WTC11 (cell line): ENCODE measurements at places on chromosomes 1 and 21.
A peak's percentile ranks its signal among the peaks of the same experiment; 100 is the strongest.

DNA sequence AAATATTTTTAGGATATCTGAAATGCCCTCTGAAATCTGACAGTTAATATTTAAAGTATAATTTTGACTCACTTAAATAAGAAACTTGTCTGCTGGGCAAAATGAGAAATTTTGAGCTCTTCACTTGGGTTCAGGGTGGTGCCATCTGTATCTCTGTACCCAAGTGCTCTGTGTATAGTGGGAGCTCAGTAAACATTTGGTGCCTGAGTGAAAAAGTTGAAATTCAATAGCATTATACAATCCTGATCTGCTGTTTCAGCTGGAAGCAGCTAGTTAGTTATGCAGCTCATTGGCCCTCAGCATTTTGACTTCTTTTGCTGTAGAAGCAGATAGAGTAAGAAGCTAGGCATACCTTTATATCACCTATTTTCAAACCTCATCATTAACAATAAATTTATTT, 73.3 kb downstream of the RPE65 start:
- H3K27me3 ChIP-seq, result no peaks in the 10 kb centered on the region
- no peak for DNase-seq
- H3K27ac ChIP-seq, result no peak overlapping the region
- H3K36me3 ChIP-seq, result no peaks in the 10 kb centered on the region
- peaks cover 3% of the 10 kb centered on the region; the same call in 1 of the 2 replicates for H3K4me1 ChIP-seq
- no peak overlapping the region for H3K4me3 ChIP-seq

- H3K27ac ChIP-seq, result no peak overlapping the region
- H3K27me3 ChIP-seq, result no peaks in the 10 kb centered on the region
- no peak for DNase-seq
- peaks cover 39% of the 10 kb centered on the region for H3K4me1 ChIP-seq
- peaks cover 16% of the 10 kb centered on the region for H3K36me3 ChIP-seq
These were observed 44.8 kb upstream of the PRDX6 start for GRCh38 chr1:173432331-173432730.

- H3K27ac ChIP-seq, result no peak overlapping the region
- H3K4me1 ChIP-seq, result no peaks in the 10 kb centered on the region
- DNase-seq, result no peak
- H3K27me3 ChIP-seq, result no peaks in the 10 kb centered on the region; the same call in 1 of the 2 replicates
- H3K36me3 ChIP-seq, result no peaks in the 10 kb centered on the region
These were observed 666.7 kb upstream of the ADAMTS5 start for GRCh38 chr21:27633631-27634030.

DNA sequence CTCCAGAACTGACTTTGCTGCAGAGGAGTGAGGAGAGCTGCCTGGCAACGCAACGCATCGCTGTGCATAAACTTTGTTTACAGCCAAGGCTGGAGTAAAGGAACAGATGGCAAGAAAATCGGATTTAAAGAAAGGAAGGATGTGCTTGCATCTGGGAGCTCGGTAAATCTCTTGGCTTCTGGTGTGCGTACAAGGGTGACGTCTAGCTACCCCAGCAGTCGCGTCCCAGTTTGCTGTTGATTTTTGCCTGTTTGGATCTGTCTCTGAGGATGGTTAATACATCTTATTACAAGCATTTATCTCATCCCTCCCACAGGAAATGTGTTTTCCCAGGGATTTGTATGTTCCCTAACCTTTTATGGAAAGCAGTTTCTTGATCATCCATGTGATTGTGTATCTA, 73.3 kb upstream of the RALGPS2 start:
- H3K4me1 ChIP-seq, result peaks cover 2% of the 10 kb centered on the region; the same call in 1 of the 2 replicates
- H3K27me3 ChIP-seq, result no peaks in the 10 kb centered on the region
- no peaks in the 10 kb centered on the region for H3K36me3 ChIP-seq
- H3K4me3 ChIP-seq, result no peak overlapping the region
- no peak for DNase-seq

DNA sequence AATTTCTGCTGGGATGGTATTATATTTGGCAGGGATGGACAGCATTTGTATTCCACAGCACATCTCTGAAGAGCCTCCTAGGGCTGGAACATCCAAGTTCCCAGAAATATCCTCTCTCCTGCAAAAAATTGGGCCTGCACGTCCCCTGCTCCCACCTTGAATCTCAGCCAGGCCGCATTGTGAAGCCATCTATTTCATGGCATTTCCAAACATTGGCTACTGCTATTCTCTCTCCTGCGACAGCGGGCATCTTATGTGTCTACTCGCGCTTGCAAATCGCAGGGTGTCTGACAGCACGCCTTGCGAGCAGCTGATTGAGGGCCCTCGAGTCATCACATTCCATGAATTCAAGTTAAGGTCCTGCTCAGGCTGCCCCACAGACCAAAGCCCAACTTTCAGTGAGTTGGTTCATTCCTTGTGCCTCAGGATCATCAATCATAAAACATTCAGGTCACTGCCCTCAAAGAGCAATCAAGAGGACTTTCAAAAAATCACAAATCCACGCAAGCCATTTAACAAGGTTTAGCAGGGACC, 15.8 kb downstream of the RGS8 start:
- no peak overlapping the region for H3K27ac ChIP-seq
- peaks cover 23% of the 10 kb centered on the region for H3K27me3 ChIP-seq
- no peak overlapping the region for H3K4me3 ChIP-seq
- no peak for DNase-seq
- peaks cover 71% of the 10 kb centered on the region for H3K4me1 ChIP-seq
- H3K36me3 ChIP-seq, result no peaks in the 10 kb centered on the region

- peaks cover 3% of the 10 kb centered on the region; the same call in 1 of the 2 replicates for H3K36me3 ChIP-seq
- DNase-seq, result no peak
These were observed 2.5 kb upstream of the COG2 start for GRCh38 chr1:230639714-230640209.

DNA sequence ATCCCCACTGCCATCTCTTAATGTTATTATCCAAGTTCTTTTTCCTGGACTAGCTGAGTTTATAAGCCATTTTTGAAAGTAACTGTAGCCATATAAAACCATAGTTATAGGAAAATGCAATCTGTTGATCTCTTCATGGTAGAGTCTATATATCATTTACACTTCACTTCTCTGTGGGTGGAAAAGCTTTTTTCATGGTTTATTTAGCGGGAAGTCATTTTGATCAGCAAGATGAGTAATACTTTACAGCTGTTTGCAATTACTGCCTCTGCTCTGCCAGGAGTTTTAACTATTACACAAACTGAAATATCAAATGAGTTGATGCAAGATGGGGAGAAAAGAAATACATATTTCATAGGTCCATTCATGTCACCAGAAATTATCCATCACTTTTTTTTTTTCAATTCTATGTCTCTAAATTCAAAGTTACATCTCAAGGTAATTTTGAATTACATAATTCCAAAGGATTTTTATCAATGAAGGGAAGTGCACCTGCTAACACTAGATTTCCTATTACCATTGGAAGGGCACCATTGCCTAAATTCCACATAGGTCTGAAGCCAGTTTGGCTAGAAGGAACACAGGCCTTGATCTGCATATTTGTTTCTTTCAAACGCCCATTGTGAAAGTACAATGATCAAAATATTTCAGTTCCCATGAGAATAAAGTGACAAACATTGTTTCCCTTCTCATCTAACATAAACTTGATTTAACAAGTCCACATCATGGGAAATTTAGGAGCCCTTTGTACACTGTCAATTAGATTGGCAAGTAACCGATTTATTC, 296.7 kb downstream of the ZNF326 start:
- no peak overlapping the region for H3K4me3 ChIP-seq
- H3K27ac ChIP-seq, result no peak overlapping the region
- DNase-seq, result no peak
- no peaks in the 10 kb centered on the region for H3K27me3 ChIP-seq
- no peaks in the 10 kb centered on the region for H3K36me3 ChIP-seq
- H3K4me1 ChIP-seq, result no peaks in the 10 kb centered on the region

GRCh38 chr1:214569357-214570004, 18.1 kb upstream of the PTPN14 start:
- no peaks in the 10 kb centered on the region for H3K27me3 ChIP-seq
- no peaks in the 10 kb centered on the region for H3K36me3 ChIP-seq
- H3K4me1 ChIP-seq, result no peaks in the 10 kb centered on the region

DNA sequence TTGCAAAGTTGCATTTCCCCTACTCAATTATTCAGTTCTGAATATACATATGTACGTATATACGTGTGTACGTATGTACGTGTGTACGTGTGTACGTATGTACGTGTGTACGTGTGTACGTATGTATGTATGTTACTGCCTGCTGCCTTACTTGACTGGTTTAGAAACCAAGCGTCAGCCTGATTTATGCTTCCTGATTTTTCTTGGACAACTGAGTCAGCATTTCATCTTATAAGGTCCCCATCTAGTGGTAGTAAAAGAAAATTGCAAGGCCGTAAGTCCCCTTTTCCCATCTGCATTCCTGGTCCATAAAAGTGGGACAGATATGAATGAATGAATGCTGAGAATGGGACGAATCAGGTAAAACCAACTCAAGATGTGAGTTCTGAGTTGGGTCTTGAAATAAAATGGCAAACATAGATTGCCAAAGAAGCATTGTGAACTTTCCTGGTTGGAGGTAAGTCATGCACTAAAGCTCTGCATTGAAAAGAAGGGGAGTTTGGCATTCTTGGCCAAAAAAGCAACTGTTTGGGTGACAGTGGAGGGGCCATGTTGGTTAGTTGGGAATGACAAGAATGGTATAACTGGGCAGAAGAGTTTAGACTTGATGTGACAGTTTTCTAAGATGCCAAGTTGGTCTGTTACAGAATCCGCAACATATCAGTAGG, 76.4 kb upstream of the DNAH14 start:
- no peaks in the 10 kb centered on the region; the same call in 1 of the 2 replicates for H3K27me3 ChIP-seq
- no peak overlapping the region for H3K4me3 ChIP-seq
- no peak for DNase-seq
- H3K27ac ChIP-seq, result no peak overlapping the region
- peaks cover 8% of the 10 kb centered on the region for H3K36me3 ChIP-seq

DNA sequence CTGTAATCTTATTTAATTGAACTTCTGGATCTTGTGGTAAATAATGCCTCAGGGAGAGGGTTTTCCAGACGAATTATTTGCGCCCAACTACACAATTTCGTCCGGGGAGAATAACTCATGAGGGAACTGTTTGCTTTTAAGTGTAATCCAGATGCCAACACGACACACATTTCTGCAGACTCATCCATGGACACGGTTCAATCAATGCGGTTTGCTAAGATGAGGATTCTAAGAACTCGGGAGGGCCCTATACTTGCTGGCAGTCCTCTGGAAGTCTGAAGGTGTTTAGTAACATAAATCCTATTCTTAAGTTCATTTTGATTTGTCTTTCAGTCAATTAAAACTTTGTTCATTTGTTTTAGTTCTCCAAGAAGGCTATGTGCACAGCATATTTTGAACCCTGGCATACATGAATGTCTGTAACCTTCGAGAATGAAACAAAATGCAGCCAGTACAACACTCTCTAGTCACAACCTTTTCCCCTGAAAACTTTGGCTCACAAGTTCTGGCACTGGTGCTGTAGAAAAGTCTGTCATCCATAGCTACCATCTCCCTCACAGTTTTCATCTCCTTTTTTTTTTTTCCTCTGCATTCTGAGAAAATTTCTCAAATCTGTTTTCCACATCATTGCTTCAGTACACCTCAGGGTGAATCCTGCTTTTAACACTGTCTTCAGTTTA, 38.8 kb downstream of the DIPK1A start:
- H3K36me3 ChIP-seq, result 0 out of 2 replicates have a peak, but pooled peaks cover 4% of the 10 kb centered on the region
- DNase-seq, result no peak
- no peak overlapping the region for H3K27ac ChIP-seq
- no peaks in the 10 kb centered on the region; the same call in 1 of the 2 replicates for H3K27me3 ChIP-seq

- H3K36me3 ChIP-seq, result no peaks in the 10 kb centered on the region
- no peak overlapping the region for H3K27ac ChIP-seq
- H3K27me3 ChIP-seq, result no peaks in the 10 kb centered on the region
- H3K4me3 ChIP-seq, result no peak overlapping the region
- no peaks in the 10 kb centered on the region; the same call in 1 of the 2 replicates for H3K4me1 ChIP-seq
These were observed 145.0 kb upstream of the ZC3H11B start for GRCh38 chr1:219757890-219758289.

- H3K36me3 ChIP-seq, result no peaks in the 10 kb centered on the region
- DNase-seq, result no peak
- H3K27ac ChIP-seq, result no peak overlapping the region
These were observed 47.1 kb upstream of the NEK2 start for GRCh38 chr1:211722277-211723175.

- H3K27me3 ChIP-seq, result no peaks in the 10 kb centered on the region; the same call in 1 of the 2 replicates
- DNase-seq, result no peak
- no peaks in the 10 kb centered on the region; the same call in 1 of the 2 replicates for H3K36me3 ChIP-seq
- H3K4me3 ChIP-seq, result no peak overlapping the region
These were observed 5.3 kb upstream of the ERG start for GRCh38 chr21:38503583-38503982.

- DNase-seq, result no peak
- no peaks in the 10 kb centered on the region for H3K36me3 ChIP-seq
- no peak overlapping the region for H3K4me3 ChIP-seq
- H3K4me1 ChIP-seq, result peaks cover 8% of the 10 kb centered on the region
These were observed 108.5 kb downstream of the NIBAN1 start for GRCh38 chr1:184865831-184866230.

DNA sequence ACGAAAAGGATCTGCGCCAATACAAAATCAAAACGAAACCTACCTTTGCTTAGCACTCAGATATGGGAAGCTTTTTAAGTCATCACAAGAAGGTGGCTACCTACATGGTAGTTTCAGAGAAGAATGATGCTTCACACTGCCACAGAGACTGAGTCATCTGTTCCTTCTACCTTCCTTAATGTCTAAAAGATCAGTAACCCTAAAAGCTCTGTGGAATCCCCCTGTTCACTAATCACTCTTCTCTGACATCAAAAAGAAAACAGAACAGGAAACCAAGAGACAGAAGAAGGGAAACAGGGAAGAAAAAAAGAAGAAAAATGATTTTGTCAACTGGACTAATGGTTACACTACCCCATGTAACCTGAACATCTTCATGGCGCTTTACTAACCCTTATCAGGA, 177.2 kb downstream of the SMYD3 start:
- H3K36me3 ChIP-seq, result peaks cover 5% of the 10 kb centered on the region; the same call in 1 of the 2 replicates
- H3K27me3 ChIP-seq, result no peaks in the 10 kb centered on the region
- no peaks in the 10 kb centered on the region for H3K4me1 ChIP-seq
- H3K27ac ChIP-seq, result no peak overlapping the region

DNA sequence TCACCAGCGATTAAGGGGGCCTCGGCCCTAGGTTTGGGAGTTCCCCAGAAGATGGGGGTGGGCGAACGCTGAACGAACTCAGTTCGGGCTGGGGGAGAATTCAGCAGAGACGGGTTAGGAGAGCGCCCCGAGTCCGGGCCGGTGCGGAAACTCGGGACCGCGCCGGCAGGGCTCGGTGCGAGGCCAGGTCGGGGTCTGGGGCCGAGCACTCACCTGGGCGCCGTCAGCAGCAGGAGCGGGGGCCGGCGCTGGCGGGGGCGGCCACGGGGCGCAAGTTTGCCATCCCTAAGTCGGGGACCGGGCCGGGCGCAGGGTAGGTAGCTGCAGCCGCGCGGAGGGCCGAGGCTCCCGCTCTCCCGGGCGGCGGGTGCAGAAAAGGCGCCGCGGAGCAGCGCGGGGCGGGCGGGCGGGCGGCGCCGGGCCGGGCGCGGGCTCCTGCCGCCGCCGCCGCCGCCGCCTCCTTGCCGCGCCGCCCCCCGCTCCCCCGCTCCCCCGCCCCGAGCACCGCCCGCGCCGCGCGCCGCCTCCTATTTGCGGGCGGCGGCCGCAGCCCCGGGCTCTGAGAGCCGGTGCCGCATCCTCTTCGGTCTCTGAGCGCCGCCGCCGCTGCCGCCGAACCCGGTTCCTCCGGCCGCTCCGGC, 349 bp downstream of the ADGRB2 start:
- peak overlapping the region; percentile 82 for H3K4me3 ChIP-seq
- peaks cover 64% of the 10 kb centered on the region for H3K4me1 ChIP-seq
- peaks cover 22% of the 10 kb centered on the region for H3K27me3 ChIP-seq
- no peak for DNase-seq

- peaks cover 75% of the 10 kb centered on the region for H3K36me3 ChIP-seq
- DNase-seq, result no peak
- H3K4me1 ChIP-seq, result no peaks in the 10 kb centered on the region
- no peak overlapping the region for H3K4me3 ChIP-seq
- H3K27me3 ChIP-seq, result peaks cover 7% of the 10 kb centered on the region
- no peak overlapping the region for H3K27ac ChIP-seq
These were observed 543.9 kb downstream of the AJAP1 start for GRCh38 chr1:5198328-5198727.
